ENCODE measurements at places on chromosomes 7 and 10.

- ATAC-seq = no peak
Measured at GRCh38 chr7:128453836-128454804, 1.6 kb upstream of the HILPDA start.

GRCh38 chr10:50592961-50593418 is 30.8 kb downstream of the SGMS1 start:
- ATAC-seq = no peak

DNA sequence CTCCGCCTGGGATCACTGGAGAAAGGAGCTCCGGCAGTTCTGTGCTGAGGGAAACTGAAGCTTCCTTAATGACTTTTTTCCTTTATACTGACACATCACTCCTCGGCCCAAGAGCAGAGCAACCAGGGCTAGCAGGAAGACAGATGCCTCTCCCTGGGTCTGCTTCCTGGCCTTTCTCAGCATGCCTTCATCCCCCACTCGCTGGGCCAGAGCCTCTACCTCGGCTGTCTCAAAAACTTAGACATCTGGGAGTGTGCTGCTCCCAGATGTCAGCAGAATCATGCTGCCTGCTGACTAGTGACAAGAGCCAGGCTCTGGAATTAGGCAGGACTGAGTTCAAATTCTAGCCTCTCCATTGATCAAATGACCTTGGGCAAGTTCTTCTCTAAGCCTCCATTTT is 24.4 kb upstream of the LRRC4 start:
- no peak for ATAC-seq

GRCh38 chr7:151748733-151749132 is 128.2 kb downstream of the PRKAG2 start:
- ATAC-seq = no peak

GRCh38 chr7:7122701-7123281 is 59.6 kb upstream of the C1GALT1 start:
- ATAC-seq = no peak

DNA sequence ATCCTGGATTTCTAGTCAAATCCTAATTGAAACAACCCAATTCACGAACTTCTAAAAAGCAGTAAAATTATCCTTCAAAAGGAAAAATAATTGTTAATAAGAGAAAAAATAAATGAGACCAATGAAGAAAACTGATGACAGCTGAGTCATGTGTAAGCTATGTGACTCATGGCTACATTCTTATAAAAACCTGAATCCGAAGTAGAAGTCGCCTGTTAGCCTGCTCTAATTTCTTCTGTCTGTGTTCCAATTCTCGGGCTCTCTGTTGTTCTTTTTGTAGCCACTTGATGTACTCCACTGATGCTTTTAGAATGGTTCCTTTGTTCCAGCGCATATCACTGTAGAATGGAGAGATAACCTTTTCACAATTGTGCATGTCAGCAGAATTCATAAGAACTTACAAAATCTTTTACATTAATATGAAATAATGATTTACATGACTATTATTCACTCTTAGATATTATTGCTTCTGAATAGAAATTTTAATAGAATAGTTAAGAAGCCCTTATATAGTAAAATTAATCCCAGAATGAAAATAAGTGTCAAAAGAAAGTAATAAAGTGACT is 88.8 kb downstream of the TFEC start:
- ATAC-seq = no peak

GRCh38 chr7:36736899-36737211 is 12.6 kb upstream of the AOAH start:
- ATAC-seq = no peak

- no peak for ATAC-seq
Measured at GRCh38 chr10:132229096-132229495, 42.3 kb downstream of the DPYSL4 start.

DNA sequence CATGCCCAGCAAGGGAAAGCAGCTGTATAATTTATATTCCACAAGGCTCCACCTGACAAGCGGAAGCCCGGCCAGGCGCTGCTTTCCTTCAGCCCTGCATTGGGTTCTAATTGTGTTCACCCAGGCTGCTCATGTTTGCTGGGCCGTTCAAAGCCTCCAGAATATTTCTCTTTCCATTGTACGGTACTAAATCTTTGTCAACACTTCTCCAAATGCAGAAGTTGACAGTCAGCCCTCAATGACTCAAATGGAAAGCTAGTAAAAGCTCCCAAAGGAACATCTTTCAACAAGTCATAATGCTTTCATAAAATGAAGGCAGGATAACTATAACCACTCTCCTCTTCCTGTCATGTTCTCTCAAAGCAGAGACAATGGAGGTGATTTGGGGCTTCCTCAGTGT is 17.8 kb upstream of the CPXM2 start:
- ATAC-seq = no peak

DNA sequence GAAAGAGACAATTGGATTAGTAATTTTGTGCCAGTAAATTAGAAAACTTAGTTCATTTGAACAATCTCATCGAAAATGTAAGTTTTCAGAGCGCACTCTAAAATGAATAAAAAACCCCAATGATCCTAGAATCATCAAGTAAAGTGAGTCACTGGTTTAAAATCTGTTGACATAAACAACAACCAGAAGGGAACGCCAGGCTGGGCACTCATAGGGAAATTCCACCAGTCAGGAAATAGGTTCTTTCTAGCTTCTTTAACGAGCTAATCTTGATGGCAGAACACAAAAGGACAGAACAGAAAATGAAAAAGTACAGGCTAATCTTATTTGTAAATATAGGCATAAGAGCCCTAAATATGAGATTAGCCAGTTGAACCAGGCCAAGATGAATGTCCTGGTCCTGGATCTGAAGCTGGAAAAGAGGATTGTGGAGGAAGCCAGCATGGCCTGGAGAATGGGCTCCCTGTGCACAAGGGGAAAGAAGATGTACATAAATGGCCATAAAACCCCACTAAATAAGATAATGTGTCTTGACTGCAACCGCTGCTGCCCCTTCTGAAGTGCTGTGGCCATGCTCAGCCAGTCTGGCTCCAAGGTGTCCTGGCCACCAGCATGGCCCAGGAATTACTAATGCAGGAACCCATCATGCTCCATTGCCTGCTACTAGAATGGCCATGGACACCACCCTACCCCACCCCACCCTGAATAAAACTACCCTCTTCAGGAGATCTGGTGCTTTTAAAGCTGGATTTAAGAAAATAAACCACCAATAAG is 114.0 kb downstream of the WDFY4 start:
- no peak for ATAC-seq

DNA sequence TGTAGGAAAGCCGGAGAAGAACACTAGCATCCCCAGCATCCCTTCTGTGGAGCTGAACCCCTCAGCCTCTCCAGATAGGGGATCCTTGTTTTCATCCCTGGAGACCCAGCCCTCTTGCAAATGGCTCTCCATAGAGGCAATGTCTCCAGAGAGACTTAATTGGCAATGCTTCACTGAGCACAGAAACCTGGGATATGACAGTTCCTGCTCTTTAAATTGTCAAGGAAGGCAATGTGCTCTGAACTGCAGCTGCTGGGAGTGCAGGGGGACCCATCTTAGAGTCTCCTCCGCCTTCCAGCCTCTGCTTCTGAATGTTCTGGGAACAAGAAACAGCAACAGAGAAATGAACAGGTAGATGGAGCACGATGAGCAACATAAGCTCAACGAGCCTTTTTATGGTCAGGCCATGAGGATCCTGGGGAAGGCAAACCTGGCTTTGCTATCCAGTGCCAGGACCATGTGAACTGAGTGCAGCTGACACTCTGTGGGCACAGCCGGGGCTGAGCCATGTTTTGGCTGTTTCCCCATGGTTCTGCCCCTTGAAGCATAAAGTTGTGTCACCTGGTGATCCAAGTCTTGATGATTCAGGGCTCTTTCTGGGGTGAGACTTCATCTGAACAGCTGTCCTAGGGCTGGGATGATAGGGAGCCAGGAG is 481.0 kb downstream of the PLXNA4 start:
- ATAC-seq = no peak

DNA sequence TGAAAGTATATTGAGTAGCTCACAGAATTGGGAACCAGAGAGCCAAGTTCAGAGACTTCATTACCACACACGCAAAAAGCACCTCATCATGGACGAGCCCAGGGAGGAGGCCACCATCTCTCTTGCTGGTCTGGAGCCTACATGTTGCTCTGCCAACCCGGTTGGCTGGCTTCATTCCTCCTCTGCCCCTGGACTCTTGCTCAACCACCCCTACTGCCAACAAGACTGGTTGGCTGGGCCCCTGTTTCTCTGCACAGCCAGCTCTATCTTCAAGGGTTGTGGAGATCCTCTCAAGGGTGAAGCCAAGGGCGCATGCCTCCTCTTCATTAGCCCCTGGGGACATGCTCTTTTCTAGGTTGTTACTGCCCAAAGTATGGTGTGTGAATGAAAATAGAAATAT is 142.7 kb downstream of the JCAD start:
- no peak for ATAC-seq

GRCh38 chr7:42314696-42315095 is 77.7 kb upstream of the GLI3 start:
- no peak for ATAC-seq

DNA sequence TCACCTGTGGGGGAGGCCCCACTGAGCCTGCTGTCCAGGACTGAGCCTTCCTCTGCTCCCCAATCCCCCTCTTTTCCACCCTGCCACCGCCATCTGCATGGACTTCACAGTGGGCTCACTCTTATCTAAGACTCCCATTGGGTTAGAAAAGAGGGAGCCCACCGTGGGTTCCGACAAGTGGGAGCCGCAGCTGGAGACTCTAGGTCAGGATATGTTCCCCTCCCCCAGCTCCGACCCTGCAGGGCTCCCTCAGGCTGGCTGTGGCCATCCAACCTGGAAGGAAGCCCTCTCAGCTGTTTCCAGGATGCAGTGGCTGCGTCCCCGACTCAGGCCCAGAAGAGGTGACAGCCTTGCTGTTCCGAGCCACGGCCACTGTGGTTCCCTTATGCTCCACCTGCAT is 4.8 kb downstream of the WDR86 start:
- ATAC-seq = no peak

GRCh38 chr10:91410638-91411371 is 661 bp downstream of the HECTD2 start:
- peak; percentile 43 for ATAC-seq

DNA sequence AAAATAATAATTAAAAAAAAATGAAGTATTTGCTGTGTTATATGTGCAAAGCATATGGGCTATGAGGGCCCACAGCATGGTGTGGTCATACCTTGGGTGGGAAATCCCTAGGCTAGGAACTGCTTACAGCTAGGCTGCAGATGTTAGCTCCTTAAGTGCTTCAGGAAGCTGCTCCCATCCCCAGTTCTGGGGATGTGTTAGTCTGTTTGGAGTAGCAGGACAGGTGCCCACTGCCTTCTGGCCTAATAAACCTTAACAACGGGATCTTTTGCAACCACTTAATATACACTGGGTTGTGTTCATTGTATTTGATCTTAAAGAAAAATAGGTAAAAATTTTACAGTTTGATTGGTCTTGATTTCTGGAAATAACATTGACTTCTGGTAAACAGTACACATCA is 46.3 kb downstream of the HK1 start:
- ATAC-seq = no peak

- ATAC-seq = no peak
Measured at GRCh38 chr7:44646176-44646920, 39.9 kb downstream of the OGDH start.

GRCh38 chr7:68176974-68177373 is 1180.3 kb downstream of the TYW1 start:
- no peak for ATAC-seq

GRCh38 chr7:95619921-95620320 is 23.6 kb upstream of the PDK4 start:
- no peak for ATAC-seq

DNA sequence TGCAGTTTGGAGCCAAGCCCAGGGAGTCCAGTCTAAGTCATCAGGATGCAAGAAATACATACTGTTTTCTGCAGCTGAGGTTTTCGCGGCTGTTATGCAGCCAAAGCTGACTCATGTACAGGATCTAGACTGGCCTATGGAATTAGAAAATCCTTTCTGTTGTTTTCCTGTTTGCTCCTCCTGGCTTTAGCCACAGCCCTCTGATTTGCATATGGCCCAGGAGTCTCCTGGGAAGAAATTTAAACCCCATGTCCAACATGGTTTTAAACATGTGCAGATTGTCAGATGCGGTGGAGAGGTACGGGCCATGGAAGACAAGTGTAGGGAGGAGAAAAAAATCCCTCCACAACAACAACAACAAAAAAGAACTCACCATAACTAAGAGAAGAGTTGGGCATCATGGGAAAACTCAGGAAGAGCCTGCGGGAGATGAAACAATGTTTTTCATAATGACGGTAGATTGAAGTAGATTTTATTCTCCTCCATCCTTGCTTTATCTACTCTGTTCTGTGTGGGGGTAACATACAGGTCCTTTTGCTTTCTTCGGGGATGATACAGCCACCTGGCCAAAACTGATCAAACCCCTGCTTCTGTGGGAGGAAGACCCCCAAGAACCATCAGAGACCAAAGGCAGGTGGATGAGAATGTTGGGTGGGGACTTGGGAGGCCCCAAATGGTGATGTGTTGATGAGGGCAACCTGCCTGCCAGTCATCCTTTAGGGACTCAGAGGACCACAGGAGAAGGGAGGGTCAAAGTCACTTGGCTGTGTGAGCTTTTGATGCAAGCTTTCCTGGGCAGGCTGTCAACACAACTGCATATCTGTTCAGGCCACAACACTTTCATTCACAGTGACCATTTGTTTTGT is 29.8 kb upstream of the GNA12 start:
- no peak for ATAC-seq

GRCh38 chr7:150379441-150380379 is 580 bp downstream of the ZNF775 start:
- ATAC-seq = no peak

GRCh38 chr7:151400626-151401315 is 9.1 kb downstream of the WDR86 start:
- ATAC-seq = peak; percentile 31

- ATAC-seq = no peak
Measured at GRCh38 chr7:125636320-125636962, 706.8 kb upstream of the POT1 start.

GRCh38 chr7:132856416-132856815 is 225.5 kb downstream of the CHCHD3 start:
- no peak for ATAC-seq

- no peak for ATAC-seq
Measured at GRCh38 chr7:91459539-91459938, 195.3 kb downstream of the FZD1 start.

- no peak for ATAC-seq
Measured at GRCh38 chr7:1377111-1377909, 82.0 kb downstream of the MICALL2 start.

DNA sequence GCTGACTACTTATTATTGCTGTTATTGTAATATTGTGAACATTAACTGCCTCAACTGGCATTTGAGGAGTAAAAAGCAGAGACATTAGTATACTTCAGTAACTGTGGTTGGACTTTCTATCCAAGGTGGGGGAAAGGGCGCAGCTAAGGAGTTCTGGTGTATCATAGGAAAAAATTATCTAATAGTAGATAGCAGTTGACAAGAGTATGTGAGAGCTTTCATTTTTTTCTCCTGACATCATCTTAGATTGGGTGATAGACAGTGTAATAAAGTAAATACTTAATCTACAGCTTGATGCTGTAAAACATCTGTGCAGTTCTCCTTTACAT is 68.9 kb downstream of the PHTF2 start:
- ATAC-seq = no peak

GRCh38 chr10:78541481-78542140 is 507.9 kb downstream of the RPS24 start:
- ATAC-seq = peak; percentile 76

GRCh38 chr10:22684699-22685098 is 29.7 kb downstream of the PIP4K2A start:
- no peak for ATAC-seq

Data from activated T-helper 17 cell treated with anti-CD3 and anti-CD28 coated beads, Interleukin-2, amount 50 U/mL, for 72 hours (primary cell).